Fibroblast of skin of left biceps (primary cell): ENCODE measurements at places on chromosomes 5 and 9.

DNA sequence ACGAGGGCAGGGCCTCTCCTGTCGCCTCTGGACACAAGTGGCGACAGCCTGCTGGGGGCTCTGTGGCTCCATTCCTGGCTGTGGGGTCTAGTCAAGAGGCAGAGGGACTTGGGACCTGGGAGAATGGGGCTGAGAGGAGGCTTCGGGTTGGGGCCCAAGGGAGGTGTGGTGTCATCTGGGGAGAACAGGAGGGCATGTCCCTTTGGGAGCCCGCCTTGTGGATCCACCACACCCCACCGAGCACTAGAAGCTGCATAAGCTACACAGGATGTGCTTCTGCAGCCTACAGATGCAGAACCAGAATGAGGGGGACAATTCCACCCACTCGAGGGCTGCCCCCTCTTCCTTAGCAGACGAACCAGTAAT is 3.9 kb upstream of the MAN1B1 start:
- no peak for DNase-seq

GRCh38 chr5:20241351-20241750 is 253.4 kb upstream of the CDH18 start:
- DNase-seq = no peak

DNA sequence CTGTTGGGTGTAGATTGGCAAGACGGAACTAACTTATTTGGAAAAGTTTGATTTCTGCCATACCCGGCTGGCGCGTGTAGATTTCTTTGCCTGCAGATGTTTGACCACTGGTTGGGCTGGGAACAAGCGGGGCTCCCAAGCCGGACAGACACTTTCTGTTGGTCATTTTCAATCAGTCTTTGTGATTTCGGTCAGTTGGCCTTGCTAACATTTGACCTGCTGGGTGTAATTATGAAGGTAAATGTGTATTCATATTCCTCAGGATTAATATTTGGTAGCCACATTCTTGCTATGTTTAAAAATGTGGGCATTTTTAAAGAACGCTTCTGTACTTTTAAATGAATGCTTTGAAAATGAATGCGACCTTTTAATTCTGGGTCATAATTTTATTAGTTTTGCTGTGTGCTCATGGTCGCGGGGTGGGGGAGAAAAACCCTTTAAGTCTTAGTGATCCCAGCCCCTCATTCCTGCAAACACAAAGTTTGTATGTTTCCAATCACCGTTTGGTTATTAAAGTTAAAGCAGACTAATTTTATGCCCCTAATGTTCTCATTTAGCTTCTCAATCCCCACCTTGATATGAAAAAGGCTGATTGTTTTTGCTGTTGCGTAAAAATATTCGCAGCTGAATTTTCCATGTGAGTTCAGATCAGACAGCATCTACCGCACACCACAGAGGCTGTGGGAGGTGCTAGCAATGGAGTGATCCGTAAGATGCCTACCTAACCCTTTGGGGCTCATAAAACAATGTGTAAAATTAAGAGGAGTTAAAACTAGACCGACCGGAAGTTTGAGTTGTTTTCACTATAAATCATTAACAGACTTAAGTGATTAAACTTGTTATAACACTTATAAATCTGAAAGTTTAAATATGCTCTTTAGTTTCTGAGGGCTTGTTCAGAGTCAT is 1.5 kb downstream of the RASGRF2 start:
- DNase-seq = no peak

- DNase-seq = no peak
Observed at GRCh38 chr9:19998153-19998552, 209.3 kb upstream of the SLC24A2 start.

GRCh38 chr5:42514754-42515153 is 91.5 kb downstream of the GHR start:
- DNase-seq = no peak

GRCh38 chr5:171882118-171882517 is 96.5 kb downstream of the SMIM23 start:
- DNase-seq = no peak

- DNase-seq = no peak
Observed at GRCh38 chr5:169003721-169004541, 297.0 kb downstream of the SLIT3 start.

DNA sequence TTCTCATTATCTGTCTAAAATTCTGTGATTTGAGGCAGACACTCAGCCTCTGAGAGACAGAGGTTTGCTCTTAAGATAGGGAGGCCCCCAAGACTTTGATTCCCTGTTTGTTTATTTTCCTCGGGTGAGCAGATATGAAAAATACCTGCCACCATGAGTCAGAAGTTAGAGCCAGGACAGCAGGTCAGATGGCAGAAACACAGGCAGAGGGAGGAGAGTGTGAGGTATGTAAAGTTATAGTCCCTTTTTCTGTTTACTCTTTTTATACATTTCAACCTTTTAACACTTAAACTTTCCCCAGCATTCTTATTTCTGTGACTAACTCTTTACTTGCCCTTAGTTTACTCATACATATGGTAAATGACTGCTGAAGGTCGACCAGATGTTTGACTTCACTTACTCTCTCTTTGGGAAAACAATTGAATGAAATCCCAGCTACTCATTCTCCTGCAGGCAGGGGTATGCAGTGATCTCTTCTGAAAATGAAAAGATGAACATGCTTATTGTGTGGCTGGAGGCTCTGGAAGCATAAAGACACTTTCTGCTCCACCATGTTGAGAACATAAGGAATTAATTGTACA is 383.8 kb downstream of the NTRK2 start:
- no peak for DNase-seq

- no peak for DNase-seq
Observed at GRCh38 chr9:33273972-33274328, 9.1 kb downstream of the CHMP5 start.

DNA sequence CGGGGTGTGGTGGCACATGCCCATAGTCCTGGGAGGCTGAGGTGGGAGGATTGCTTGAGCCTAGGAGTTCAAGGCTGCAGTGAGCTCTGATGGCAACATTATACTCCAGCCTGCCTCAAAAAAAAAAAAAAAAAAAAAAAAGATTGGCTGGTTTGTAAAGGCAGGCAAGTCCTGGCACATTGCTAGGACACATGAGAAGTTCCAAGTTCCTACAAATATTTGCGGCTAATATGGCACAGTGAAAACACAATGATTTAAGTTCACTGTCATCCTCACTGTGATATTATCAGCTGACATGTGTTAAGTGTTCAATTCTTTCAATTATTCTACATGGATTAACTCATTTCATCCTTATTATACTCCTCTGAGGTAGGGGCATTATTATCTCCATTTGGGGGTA is 20.1 kb downstream of the TMEM268 start:
- DNase-seq = no peak

- peak; percentile 95 for DNase-seq
Observed at GRCh38 chr5:150517272-150518152, 9.6 kb downstream of the NDST1 start.

- no peak for DNase-seq
Observed at GRCh38 chr5:153543288-153543687, 52.8 kb downstream of the GRIA1 start.
